ENCODE measurements at places on chromosomes 11 and 22.
A peak's percentile ranks its signal among the peaks of the same experiment; 100 is the strongest.

DNA sequence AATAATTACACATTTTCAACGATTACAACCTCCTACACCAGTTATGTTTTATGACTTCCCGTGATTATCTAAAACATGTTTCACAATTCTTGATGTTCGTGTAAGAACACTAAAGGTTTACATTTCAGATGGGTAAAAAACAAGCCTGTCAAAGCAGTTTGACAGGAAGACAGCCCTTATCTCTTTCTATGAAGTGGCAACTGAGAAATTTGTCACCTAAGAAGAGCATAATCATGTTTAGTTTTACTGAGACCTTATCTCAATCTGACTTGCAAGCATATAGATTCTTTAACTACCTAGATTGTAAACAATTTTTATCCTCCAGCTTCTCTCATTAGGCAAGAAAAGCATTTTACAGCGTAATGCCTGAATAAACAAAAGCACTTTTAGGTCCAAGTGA, 218.4 kb upstream of the ZBED5 start:
- DNase-seq, result no peak

DNA sequence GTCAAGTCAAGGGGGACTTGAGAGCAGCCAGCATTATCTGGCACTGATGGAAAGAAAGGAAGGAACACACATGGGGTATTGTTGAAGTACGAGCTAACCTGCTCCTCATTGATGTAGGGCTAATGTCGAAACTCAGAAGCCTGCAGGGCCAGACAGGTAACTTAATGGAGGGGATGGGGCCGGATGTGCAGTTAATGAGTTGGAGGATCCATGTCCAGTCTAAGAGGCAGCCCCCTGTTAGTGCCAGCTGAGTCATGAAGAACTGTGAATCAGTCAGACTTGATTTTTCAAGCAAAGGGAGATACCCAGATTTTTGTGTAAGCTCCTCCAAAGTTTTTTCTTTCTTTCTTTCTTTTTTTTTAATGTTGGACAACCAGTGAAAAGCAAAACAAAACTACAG, 65.6 kb downstream of the CECR2 start:
- no peak for DNase-seq

DNA sequence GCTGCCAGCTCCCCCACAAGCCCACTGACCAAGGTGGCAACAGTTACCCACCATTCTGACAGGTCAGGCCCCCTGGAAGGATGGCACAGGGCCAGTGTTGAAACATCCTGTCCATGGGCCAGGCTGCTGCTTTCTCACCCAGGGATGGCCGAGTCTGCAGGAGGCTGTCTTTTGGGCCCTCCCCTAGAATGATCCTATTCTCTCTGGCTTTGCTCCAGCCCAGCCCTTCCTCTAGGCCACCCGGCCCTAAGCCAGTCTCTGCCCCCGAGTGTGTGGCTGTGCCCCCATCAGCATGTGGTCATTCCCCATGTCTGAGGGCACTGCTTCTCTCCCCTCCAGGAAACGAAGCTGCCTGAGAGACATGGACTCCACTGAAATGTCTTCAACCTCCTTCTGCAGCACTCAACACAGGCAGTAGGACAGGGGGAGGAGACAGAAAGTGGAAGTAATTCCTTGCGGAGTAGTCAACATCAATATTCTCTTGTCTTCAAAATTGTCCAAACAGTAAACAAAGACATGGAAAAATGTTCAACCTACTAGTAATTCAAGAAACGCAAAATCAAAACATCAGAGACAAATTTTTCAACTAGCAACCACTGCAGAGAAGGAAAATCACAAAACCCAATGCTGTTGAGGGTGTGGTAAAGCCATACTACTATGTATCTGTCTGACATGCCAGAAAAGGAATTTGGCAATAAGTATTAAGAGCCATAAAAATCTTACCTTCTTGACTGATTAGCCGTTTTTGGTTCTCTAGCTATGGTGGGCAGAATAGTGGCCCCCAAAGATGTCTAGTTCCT, 5.1 kb upstream of the SCARF2 start:
- no peak for DNase-seq

DNA sequence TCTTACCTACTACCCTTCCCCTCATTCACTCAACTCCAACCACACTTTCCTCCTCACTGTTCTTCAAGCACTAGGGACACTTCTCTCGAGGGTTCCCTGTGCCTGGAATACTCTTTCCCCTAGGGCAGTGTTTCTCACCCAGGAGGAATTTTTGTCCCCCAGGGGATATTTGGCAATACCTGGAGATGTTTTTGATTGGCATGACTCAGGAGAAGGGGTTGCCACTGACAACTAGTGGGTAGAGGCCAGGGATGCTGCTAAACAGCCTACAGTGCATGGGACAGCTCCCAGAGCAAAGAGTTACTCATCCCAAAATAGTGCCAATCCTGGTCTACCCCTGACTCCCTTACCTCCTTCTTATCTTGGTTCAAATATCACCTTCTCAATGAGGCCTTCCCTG, 40.0 kb downstream of the BTG4 start:
- no peak for DNase-seq

- no peak for DNase-seq
Observed at GRCh38 chr11:110894224-110894623, 182.0 kb upstream of the ARHGAP20 start.

DNA sequence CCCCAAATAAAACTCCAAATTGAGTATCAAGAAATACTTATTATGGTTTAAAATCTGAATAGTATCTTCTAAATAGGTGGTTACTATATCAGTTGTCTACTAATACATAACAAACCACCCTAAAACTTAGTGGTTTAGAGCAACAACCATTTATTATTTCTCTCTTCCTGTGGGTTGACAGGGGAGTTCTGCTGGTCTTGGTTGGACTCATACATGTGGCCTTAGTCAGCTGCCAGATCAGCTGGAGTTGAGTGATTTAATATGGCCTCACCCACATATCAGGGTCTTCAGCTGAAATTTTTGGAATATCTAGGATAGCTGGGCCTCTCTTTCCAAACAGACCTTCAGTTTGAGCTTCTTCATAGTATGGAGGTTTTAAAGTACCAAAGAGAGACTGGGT, 34.5 kb downstream of the C11orf65 start:
- no peak for DNase-seq

DNA sequence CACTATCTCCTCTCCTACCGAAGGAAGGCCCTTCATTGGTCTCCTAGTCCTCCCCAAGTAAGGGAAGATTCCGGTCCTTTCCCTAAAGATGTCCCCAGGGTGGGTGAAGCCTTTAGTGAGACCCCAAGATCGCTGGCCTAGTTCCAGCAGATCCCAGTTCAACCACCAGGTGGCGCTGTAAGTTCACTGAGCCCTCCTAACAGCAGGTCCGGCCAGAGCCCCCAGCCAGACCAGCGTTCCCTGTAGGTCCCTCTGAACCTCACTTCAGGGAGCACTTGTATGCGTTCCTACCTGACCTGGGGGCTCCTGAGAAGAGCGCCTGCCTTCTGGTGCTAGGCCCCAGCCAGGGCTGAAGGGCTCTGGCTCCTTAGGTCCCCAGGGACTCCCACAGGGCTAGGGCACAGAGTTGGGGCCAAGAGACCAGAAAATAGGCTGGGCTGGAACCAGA, 38.1 kb downstream of the LMO1 start:
- peak; percentile 72 for DNase-seq

DNA sequence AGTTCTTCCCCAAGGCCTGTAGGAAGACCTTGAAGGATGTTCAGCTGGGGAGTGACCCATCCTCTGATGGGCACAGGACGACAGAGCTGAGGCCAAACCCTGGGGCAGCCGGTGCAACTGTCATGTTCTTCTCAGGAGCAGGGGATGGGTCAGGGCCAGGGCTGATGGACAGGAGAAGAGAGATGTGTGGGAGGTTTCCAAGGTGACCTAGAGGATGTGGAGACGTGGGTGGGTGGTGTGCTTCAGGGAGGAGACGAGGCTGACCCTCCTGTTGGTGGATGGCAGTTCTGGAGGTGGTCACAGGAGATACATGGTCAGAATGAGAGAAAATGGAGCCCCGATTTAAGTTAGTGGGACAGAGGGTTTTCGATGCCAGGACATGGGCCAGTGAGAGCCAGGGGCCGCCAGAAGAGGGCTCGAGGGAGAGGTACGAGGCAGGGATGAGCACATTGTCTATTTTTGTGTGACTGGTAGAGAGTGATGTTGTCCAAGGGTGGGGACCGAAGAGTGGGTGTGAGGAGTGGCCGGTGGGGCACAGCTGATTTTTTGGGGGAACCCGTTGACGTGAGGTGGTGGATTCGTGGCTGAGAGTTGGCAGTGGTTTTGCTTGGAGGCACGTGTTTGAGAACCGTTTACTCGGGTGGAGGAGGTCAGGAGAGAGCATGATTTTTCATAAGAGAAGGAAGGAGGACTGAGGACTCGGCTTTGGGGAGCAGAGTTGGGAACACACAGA, 14.6 kb downstream of the TBC1D22A start:
- DNase-seq, result no peak

DNA sequence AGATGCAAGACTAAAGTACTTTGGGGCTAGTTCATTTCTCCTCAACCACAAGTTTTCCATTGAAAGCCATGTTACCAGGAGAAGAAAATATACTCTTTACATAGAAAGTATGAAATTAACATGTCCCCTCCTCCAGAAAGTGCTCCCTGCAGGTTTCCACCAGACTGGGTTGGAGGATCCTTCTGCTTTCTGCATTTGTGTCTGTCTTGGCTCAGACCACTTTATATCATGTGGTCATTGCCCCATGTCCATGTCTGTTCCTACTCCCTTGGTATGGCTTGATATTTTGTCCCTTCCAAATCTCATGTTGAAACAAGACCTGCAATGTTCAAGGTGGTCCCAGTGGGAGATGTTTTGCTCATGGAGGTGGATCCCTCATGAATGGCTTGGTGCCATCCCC, 28.4 kb upstream of the ACER3 start:
- DNase-seq, result no peak

DNA sequence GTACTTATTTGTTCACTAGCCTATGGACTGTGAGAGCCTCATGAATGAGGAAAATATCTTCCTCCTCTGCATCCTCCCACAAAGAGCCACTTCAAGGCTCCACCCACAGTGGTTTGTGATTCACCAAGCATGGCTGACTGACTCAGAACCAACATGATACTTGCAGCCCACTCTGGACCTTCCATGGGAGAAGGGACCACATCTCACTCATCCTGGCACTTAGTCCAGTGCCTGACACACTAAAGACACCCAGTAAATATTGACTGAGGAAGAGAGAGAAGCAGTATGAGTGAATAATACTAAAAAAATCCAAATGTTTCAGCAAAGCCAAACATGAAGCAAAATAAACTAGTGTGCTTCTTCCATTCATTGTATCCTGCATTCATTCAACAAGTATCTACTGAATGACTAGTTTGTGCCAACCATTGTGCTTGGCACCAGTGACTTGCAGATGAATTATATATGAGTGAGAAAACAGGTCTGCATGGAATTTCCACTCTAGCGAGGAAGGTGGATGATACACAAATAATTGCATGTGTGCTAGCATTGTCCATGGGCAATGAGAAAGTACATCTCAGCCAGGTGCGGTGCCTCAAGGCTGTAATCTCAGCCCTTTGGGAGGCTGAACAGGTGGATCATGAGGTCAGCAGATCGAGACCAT, 54.9 kb upstream of the BLID start:
- DNase-seq, result no peak

GRCh38 chr22:39617970-39618757, 47.6 kb downstream of the CACNA1I start:
- no peak for DNase-seq

GRCh38 chr11:122439866-122440810, 215.4 kb upstream of the UBASH3B start:
- no peak for DNase-seq

- no peak for DNase-seq
Observed at GRCh38 chr11:131693756-131694155, 323.3 kb downstream of the NTM start.

DNA sequence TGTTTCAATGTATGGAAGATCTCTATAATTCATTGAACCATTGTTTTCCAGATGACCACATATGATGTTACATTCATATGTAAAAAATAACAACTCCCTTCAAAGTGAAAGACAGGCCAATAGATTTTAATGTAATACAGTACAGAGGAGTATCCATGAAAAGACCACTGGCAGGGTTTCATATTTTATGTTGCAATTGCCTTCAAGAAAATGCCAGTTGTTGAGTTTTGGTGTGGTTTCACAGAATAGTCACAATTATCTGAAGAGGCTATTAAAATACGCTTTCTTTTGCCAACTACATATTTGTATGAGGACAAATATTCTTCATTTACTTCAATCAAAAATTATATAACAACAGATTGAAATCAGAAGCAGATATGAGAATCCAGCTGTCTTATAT, 14.3 kb downstream of the AMOTL1 start:
- no peak for DNase-seq

- DNase-seq, result no peak
Observed at GRCh38 chr11:17760102-17761029, 25.8 kb downstream of the KCNC1 start.

DNA sequence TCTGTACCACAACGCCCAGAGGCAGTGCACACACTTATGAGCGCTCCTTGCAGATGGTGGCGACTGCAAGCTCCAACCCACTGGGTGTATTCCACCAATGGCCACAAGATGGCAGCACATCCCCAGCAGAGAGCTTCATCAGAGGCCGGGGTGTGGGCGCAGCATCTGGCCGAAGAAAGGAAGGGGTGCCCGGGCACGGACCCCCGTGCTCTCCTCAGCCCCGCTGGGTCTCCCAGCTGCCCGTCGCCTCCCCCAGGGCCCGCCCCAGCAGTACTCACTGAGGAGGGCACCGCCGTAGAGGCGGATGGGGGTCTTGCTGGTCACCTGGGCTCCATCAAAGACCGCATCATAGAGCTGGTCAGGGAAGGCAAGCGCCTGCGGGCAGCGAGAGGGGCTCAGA, 14.2 kb downstream of the TP53I11 start:
- DNase-seq, result peak; percentile 86

GRCh38 chr11:114316980-114317786, 21.0 kb downstream of the NNMT start:
- no peak for DNase-seq
